ENCODE measurements at places on chromosomes 2 and 18. TPM values are rescaled to one million over a fixed set of nuclear protein-coding genes. Genes with fewer than 3 reads are reported as not detected.

GPBAR1 gene
- total RNA-seq = 2.7 TPM

DNA sequence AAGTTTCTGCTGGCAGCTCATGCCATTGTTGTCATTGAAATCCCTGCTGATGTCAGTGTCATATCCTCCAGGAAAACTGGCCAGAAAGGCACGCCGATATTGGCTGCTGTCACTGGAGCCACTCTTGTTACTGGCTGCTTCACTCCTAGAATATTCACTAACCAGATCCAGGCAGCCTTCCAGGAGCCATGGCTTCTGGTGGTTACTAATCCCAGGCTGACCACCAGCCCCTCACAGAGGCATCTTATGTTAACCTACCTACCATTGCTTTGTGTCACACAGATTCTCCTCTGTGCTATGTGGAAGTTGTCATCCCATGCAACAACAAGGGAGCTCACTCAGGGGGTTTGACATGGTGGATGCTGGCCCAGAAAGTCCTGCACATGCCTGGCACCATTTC is 27.0 kb upstream of the MTX2 start:
- DNase-seq = no peak
- no peak overlapping the region for H3K27ac ChIP-seq
- H3K4me3 ChIP-seq = no peak overlapping the region
- H3K36me3 ChIP-seq = no peaks in the 10 kb centered on the region
- H3K4me1 ChIP-seq = no peaks in the 10 kb centered on the region

DNA sequence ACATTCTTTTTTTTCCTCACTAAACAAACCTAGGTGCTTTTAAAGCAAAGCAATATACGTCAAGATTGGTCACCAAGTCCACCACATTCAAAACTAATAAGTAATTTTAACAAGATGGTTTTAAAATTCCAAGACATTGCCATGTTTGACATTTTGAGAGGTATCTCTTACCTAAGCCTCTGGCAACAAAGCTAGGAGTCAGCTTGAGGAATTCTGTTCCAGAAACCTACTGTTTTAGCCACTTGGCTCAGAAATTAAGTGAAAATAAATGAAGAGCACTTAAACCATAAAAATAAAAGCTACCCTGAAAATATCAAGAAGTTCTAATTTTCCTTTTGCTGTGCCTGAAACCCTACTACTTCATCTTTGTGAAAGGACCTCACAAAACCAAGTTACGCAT is 30.0 kb upstream of the CHMP3 start:
- no peaks in the 10 kb centered on the region for H3K4me1 ChIP-seq
- H3K4me3 ChIP-seq = no peak overlapping the region
- H3K27ac ChIP-seq = no peak overlapping the region
- no peak for DNase-seq
- H3K36me3 ChIP-seq = peaks cover under 1% of the 10 kb centered on the region

GRCh38 chr2:41206004-41206403 is 754.1 kb upstream of the SLC8A1 start:
- H3K4me3 ChIP-seq = no peak overlapping the region
- H3K36me3 ChIP-seq = no peaks in the 10 kb centered on the region
- no peak for DNase-seq
- H3K27me3 ChIP-seq = no peaks in the 10 kb centered on the region
- H3K4me1 ChIP-seq = no peaks in the 10 kb centered on the region

- H3K4me3 ChIP-seq = no peak overlapping the region
- peaks cover 7% of the 10 kb centered on the region for H3K27me3 ChIP-seq
- no peak overlapping the region for H3K27ac ChIP-seq
- DNase-seq = no peak
- no peaks in the 10 kb centered on the region for H3K4me1 ChIP-seq
Observed at GRCh38 chr2:143916781-143917180, 603.1 kb downstream of the ZEB2 start.

GRCh38 chr2:146239392-146240135 is 1605.3 kb upstream of the ACVR2A start:
- H3K27ac ChIP-seq = no peak overlapping the region
- H3K4me1 ChIP-seq = no peaks in the 10 kb centered on the region
- no peaks in the 10 kb centered on the region for H3K27me3 ChIP-seq

MOCOS gene
- not detected for total RNA-seq

RTTN gene
- 23.9 TPM for total RNA-seq

- H3K36me3 ChIP-seq = peaks cover 4% of the 10 kb centered on the region
- no peaks in the 10 kb centered on the region for H3K27me3 ChIP-seq
- peak overlapping the region; percentile 99 for H3K4me3 ChIP-seq
- peaks cover 23% of the 10 kb centered on the region for H3K4me1 ChIP-seq
- DNase-seq = no peak
- H3K27ac ChIP-seq = peak overlapping the region; percentile 95
Observed at GRCh38 chr2:148643421-148643820, 1.1 kb upstream of the EPC2 start.

- H3K27ac ChIP-seq = no peak overlapping the region
- no peak overlapping the region for H3K4me3 ChIP-seq
- no peaks in the 10 kb centered on the region for H3K4me1 ChIP-seq
Observed at GRCh38 chr2:232667989-232668583, 29.0 kb upstream of the GIGYF2 start.

C2orf74 gene
- 3.9 TPM for total RNA-seq

GRCh38 chr2:26993768-26994167 is 23.3 kb downstream of the MAPRE3 start:
- H3K36me3 ChIP-seq = peaks cover 2% of the 10 kb centered on the region
- no peaks in the 10 kb centered on the region for H3K27me3 ChIP-seq
- H3K4me3 ChIP-seq = no peak overlapping the region

EN1 gene
- not detected for total RNA-seq

GRCh38 chr2:43178602-43179542 is 47.5 kb downstream of the ZFP36L2 start:
- H3K27me3 ChIP-seq = no peaks in the 10 kb centered on the region
- no peak for DNase-seq
- H3K27ac ChIP-seq = peak overlapping the region; percentile 100
- peaks cover 3% of the 10 kb centered on the region for H3K36me3 ChIP-seq

SERPINB4 gene
- not detected for total RNA-seq

SMC6 gene
- total RNA-seq = 14.1 TPM

DNA sequence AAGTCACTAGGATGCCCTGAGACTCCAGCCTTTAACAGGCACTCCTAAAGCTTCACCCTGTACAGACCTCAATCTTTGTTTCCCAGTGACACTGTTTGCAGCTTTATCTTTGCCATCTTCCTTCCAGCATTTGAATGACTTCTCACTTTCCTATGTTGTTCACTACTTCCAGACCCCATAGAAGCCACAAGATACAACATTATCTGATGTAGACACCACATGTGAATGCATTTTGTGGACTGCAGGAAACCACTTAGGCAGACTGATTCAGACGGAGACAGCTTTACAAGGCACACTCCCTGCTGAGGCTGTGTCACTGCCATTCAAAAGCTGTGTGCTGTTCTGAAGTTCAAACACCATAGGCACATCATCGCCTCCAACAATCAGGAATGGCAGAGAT is 67.3 kb upstream of the SPATS2L start:
- H3K4me1 ChIP-seq = peaks cover 4% of the 10 kb centered on the region
- no peak overlapping the region for H3K27ac ChIP-seq
- peaks cover 3% of the 10 kb centered on the region for H3K36me3 ChIP-seq
- no peak overlapping the region for H3K4me3 ChIP-seq
- H3K27me3 ChIP-seq = peaks cover 7% of the 10 kb centered on the region

TXNDC2 gene
- not detected for total RNA-seq

GRCh38 chr2:62884086-62884485 is 166.5 kb upstream of the OTX1 start:
- no peak overlapping the region for H3K27ac ChIP-seq
- H3K36me3 ChIP-seq = peaks cover 4% of the 10 kb centered on the region
- no peak for DNase-seq
- no peak overlapping the region for H3K4me3 ChIP-seq
- H3K27me3 ChIP-seq = no peaks in the 10 kb centered on the region

GRCh38 chr2:19855542-19856431 is 46.0 kb downstream of the TTC32 start:
- no peak overlapping the region for H3K4me3 ChIP-seq
- no peak overlapping the region for H3K27ac ChIP-seq
- H3K27me3 ChIP-seq = peaks cover 40% of the 10 kb centered on the region
- H3K36me3 ChIP-seq = peaks cover 2% of the 10 kb centered on the region

SLC14A1 gene
- total RNA-seq = 8.0 TPM

DNA sequence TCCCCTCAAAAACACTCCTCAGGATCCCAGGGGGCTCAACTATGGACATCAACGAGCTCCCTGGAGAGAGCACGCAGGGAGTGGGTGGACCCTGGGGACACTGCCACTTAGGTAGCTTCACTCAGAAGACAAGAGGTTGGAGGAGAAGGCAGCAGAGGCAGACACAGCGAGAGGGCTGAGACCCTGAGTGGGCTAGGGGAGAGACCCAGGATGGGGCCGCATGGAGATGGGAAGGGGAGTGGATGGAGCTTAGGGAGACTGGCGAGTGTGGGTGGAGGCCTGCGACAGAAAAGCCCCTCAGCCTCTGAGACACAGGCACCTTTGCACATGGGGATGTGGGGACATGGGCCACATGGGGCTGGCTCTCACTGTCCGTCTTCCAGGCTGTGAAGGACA is 70.9 kb downstream of the ASB1 start:
- peaks cover 32% of the 10 kb centered on the region for H3K4me1 ChIP-seq
- H3K27me3 ChIP-seq = no peaks in the 10 kb centered on the region
- no peaks in the 10 kb centered on the region for H3K36me3 ChIP-seq
- DNase-seq = no peak
- no peak overlapping the region for H3K27ac ChIP-seq
- H3K4me3 ChIP-seq = no peak overlapping the region

DNA sequence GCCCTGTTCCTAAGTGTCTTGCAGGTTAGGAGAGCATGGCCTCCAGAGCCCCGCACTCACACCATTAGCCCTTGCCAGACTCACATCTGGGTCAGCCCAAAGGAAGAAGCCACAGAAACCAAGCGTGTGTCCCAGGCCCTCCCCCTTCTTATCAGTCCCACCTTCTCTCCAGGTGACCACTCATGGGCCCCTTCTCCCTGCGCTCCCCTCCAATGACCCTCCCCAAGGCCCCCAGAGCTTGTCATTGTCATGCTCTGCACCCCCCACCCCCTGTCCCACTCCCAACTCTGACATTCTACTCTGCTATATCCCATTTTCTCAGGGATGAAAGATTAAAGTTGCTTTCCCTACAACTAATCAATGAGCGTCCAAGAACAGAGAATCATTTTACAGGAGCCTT is 30.1 kb downstream of the CAPN14 start:
- peaks cover 24% of the 10 kb centered on the region for H3K27me3 ChIP-seq
- H3K27ac ChIP-seq = no peak overlapping the region
- no peak overlapping the region for H3K4me3 ChIP-seq
- no peaks in the 10 kb centered on the region for H3K4me1 ChIP-seq
- peaks cover 8% of the 10 kb centered on the region for H3K36me3 ChIP-seq
